Muscle of leg (tissue), 16 donors: ENCODE measurements at places on chromosomes 2 and 18. TPM values are rescaled to one million over a fixed set of nuclear protein-coding genes. Genes with fewer than 3 reads are reported as not detected.

Gene MAP2
- 6.9 TPM for polyA plus RNA-seq

Gene RAB6C
- 0.27 TPM for polyA plus RNA-seq

Gene ASTL
- 0.24 TPM for polyA plus RNA-seq

Gene LIMS4
- 4.6 TPM for polyA plus RNA-seq

Gene NOSTRIN
- 15.1 TPM for polyA plus RNA-seq

Gene EIF2AK3
- 21.5 TPM for polyA plus RNA-seq

Gene METTL8
- 12.8 TPM for polyA plus RNA-seq

Gene TANC1
- polyA plus RNA-seq, result 18.6 TPM

Gene ZNF521
- 40.2 TPM for polyA plus RNA-seq

Gene TUBB8B
- not detected for polyA plus RNA-seq

Gene CIDEA
- polyA plus RNA-seq, result not detected

Gene DTNA
- 81.0 TPM for polyA plus RNA-seq

Gene RBM44
- 0.29 TPM for polyA plus RNA-seq

Gene GMCL1
- 13.2 TPM for polyA plus RNA-seq

Gene UNC80
- 1.0 TPM for polyA plus RNA-seq

Gene HJURP
- polyA plus RNA-seq, result 12.1 TPM

Gene SLC19A3
- 0.67 TPM for polyA plus RNA-seq

Gene UGT1A10
- not detected for polyA plus RNA-seq

Gene C2orf72
- 1.1 TPM for polyA plus RNA-seq

Gene SPTBN1
- polyA plus RNA-seq, result 238 TPM

Gene IRS1
- 12.8 TPM for polyA plus RNA-seq

Gene CDH19
- polyA plus RNA-seq, result 1.5 TPM

Gene CRACDL
- 1.4 TPM for polyA plus RNA-seq

Gene PSMA8
- not detected for polyA plus RNA-seq

Gene ANKRD30B
- not detected for polyA plus RNA-seq

Gene POTEF
- 0.50 TPM for polyA plus RNA-seq

Gene GALNT13
- 0.18 TPM for polyA plus RNA-seq

Gene HOXD1
- polyA plus RNA-seq, result 1.3 TPM

Gene CDCA7
- polyA plus RNA-seq, result 18.2 TPM

Gene SKOR2
- not detected for polyA plus RNA-seq

Gene COBLL1
- 5.6 TPM for polyA plus RNA-seq

Gene ABCB11
- polyA plus RNA-seq, result 0.27 TPM

Gene IL18R1
- polyA plus RNA-seq, result 0.65 TPM

Gene ANXA4
- polyA plus RNA-seq, result 39.7 TPM

Gene TEX261
- 33.6 TPM for polyA plus RNA-seq

Gene ATP5F1A
- polyA plus RNA-seq, result 549 TPM

Gene ACTG2
- polyA plus RNA-seq, result 8.1 TPM

Gene SCRN3
- 35.0 TPM for polyA plus RNA-seq

Gene ACMSD
- 0.41 TPM for polyA plus RNA-seq

Gene POTEI
- polyA plus RNA-seq, result 0.14 TPM

Gene LINC00305
- polyA plus RNA-seq, result not detected

Gene LOXL3
- 7.2 TPM for polyA plus RNA-seq

Gene ADCY3
- 31.3 TPM for polyA plus RNA-seq

Gene ASPRV1
- polyA plus RNA-seq, result 2.8 TPM

Gene RHBDD1
- 15.5 TPM for polyA plus RNA-seq

Gene CDC42EP3
- 26.7 TPM for polyA plus RNA-seq

Gene ATG4B
- 44.0 TPM for polyA plus RNA-seq

Gene NGEF
- 0.66 TPM for polyA plus RNA-seq

Gene C2orf68
- 45.8 TPM for polyA plus RNA-seq

Gene IFIH1
- polyA plus RNA-seq, result 2.8 TPM
